ENCODE measurements at places on chromosomes 7 and 10.

DNA sequence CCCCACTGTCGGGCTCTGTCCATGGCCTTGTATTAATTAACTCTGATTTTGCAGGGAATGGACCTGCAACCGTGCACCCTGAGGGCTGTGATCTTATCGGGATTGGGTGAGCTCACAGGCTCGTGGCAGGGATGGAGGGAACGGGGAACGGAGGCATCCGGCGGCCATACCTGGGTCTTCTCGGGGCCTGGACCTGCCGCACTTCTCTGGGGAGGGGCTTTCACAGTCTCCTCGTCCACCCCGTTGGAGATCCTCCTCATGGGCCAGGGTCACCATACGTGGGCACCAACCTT lies 57.5 kb upstream of the SHH start:
- no peak for DNase-seq

GRCh38 chr10:128912568-128913311 lies 554.3 kb upstream of the MGMT start:
- DNase-seq, result no peak

DNA sequence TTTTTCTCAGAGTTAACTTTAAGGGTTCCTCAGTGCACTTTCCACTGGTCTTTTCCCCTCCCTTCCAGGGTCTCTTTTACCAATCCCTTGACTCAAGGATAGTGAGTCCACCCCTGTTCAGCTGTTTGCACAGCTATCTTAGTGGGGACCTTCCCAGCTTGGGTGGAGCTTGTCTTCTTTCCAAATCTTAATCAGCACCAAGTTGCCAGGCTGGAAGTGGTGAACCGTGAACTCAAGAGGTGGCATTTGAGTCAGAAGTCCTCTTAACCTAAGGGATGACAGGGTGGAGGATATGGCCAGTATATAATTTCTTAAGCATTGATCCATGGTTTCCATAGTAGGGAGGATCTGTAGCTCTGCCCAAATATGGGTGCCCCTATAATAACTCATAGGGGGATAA lies 25.0 kb downstream of the MAPK8 start:
- no peak for DNase-seq

DNA sequence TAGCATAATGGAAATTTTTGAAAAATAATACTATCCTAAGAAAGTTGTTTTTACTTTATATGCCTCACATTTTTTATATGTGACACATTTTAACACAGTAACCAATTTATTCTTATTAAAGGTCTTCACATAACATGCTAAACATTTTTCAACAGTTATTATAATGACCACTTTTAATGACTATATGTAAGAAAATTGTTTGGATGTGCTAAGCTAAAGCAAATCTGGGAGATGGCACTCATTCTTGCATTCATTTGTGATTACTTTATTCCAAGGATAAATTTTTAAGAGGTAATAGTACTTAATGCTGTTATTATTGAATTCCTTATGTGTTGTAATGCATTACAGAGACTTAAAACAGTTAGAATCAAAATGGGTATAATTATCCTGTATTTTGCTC lies 88.1 kb downstream of the ANKIB1 start:
- no peak for DNase-seq

DNA sequence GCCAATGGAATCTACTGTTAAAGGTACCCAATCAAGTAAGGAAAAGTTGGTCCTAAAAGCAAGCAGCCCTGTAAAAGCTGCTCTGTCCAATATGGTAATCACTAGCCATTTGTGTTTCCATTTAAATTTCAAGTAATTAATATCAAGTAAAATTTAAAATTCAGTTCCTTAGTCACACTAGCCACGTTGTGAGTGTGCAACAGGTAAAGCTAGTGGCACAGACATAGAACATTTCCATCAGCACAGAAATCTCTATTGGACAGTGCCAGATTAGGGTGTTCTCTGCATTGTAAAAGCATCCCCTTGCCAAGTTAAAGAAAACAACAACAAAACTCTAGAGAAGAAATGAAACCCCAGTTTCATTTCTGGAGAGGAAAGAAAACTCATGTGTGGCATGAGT lies 4.4 kb downstream of the CAV1 start:
- no peak for DNase-seq

GRCh38 chr7:51847461-51848134 lies 531.0 kb upstream of the COBL start:
- no peak for DNase-seq

Data from activated gamma-delta T cell treated with Interleukin-2 at 50 U/mL for 16 hours (primary cell).